Naive B cell (primary cell): ENCODE measurements at places on chromosomes 6 and 20. TPM values are rescaled to one million over a fixed set of nuclear protein-coding genes. Genes with fewer than 3 reads are reported as not detected.

The MYBL2 gene
- polyA plus RNA-seq, result 57.3 TPM

DNA sequence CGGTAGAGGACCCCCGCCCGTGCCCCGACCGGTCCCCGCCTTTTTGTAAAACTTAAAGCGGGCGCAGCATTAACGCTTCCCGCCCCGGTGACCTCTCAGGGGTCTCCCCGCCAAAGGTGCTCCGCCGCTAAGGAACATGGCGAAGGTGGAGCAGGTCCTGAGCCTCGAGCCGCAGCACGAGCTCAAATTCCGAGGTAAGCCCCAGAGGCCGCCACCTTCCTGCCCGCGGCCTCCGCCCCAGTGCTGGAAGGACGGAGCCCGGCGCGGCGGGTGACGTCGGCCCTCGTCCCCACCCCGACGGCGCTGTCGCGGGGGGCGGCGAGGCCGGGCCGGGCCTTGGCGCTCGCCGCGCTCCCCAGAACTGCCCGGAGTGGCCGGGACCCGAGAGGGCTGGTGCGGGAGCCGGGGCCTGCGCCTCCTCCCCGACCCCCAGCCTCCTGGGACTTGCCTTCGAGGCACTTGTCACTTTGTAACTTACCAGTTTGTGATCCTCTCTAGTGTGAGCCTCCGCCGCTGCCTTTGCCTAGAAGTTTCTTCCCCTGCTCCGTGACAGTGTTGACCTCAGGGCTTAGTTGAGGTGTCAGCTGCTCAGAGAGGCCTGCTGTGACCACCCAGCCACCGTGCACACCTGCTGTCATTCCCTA lies 417 bp downstream of the VAPB start:
- DNase-seq, result no peak

The VGLL2 gene
- not detected for polyA plus RNA-seq

DNA sequence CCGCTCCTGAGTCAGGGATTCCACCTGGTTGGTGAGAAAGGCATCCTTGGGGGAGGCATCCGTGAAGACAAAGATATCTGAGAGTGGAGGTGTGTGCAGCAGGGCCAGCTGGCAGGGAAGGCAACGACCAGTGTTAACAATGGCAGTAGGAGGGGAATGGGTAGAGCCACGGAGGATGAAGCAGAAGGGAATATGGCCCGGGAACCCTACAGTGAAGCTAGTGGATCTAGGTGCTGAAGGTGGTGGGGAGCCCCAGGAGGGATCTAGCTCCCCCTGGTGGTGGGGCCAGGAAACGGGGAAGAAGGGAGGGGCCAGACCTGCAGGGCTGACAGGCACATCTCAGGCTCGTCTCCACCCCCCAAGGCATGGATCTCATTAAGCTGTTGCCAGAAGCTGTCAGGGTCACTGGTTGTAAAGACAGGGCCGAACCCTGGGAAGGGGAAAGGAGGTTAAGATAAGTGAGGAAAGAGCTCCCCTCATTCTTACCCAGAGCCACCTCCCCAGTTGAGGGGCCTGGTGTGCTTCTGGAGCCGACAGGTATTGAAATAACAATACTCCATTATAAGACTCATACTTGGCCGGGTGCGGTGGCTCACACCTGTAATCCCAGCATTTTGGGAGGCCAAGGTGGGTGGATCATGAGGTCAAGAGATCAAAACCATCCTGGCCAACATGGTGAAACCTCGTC lies 7.3 kb downstream of the VWA7 start:
- peak; percentile 81 for DNase-seq

DNA sequence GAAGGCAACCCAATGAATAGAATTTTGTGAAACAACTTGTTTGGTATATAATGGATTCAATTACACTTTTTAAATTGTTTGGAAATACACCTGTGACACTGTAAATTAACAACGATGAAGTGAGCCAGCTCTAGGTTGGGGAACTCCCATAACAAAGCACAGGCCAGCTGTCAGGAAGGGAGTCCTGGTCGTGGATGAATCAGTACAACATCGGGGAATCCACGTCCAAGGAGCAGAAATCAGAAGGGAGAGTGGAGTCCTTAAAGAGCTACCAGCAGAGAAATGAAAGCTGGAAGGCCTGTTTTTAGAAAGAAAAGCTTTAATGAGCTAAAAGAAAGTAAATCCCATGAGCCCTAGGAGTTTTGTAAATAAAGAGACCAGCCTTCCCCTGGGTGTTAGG lies 223.1 kb upstream of the SLC35B3 start:
- DNase-seq, result no peak

GRCh38 chr6:87498048-87498447 lies 25.3 kb downstream of the SLC35A1 start:
- DNase-seq, result no peak

The SMPD2 gene
- 24.1 TPM for polyA plus RNA-seq

DNA sequence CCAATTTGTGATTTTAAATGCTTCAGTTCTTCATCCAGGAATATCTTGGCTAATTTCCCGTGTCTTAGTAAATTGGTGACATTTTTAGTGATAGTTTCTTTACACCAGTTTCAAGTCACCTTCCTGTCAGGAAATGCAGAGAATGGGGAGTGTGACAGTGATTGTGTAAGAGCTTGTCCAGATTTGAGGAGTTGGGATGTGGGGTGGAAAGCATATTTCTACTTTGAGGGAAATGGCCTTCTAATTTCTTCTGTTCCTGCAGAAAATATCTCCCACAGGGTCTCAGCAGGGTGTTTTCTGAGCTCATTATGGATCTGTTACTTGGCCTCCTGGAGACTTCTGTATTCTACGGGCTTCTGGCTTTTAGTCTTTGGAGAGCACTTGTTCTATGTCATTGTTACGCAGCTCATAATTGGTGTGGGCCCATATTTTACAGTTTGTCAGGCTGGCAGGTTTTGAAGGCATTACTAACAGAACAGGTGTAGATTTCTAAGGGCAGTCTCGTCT lies 65.6 kb downstream of the TMEM200A start:
- no peak for DNase-seq

GRCh38 chr6:160692369-160692959 lies 9.6 kb upstream of the PLG start:
- no peak for DNase-seq

The LPA gene
- polyA plus RNA-seq, result not detected

DNA sequence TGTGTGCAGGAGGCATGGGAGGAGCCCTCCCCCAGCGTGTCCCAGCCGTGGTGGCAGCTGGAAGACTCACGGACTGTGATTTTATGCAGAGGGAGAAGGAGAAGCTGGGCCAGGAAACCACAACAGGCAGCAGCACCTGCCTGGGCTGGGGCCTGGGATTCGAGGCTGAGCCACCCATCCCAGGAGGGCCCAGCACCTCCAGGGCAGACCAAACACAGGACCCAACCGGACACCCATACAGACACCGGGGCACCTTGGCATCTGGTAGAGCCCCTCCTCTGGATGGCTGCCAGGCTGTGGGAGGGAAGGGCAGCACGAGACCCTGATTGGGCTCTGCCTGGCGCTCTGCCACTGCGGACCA lies 41.7 kb upstream of the CHRNA4 start:
- DNase-seq, result no peak

DNA sequence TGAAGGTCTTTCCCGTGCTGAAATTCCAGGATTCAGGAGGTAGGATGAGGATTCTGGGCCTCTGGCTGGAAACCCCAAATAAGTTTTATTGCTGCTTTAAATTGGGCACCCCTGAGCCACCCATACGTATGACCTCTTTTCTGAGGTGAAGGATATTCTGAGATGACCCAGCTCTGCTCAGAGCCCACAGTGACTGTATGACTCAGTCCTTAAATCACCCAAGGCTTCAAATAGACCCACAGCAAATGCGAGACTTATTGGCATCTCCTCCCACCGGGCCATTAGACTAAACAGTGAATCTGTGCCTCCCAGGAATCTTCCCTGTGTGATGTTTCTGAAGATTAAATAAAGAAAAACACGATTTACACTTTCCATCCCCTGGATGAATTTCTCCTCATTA lies 9.5 kb downstream of the SIRPG start:
- DNase-seq, result no peak

DNA sequence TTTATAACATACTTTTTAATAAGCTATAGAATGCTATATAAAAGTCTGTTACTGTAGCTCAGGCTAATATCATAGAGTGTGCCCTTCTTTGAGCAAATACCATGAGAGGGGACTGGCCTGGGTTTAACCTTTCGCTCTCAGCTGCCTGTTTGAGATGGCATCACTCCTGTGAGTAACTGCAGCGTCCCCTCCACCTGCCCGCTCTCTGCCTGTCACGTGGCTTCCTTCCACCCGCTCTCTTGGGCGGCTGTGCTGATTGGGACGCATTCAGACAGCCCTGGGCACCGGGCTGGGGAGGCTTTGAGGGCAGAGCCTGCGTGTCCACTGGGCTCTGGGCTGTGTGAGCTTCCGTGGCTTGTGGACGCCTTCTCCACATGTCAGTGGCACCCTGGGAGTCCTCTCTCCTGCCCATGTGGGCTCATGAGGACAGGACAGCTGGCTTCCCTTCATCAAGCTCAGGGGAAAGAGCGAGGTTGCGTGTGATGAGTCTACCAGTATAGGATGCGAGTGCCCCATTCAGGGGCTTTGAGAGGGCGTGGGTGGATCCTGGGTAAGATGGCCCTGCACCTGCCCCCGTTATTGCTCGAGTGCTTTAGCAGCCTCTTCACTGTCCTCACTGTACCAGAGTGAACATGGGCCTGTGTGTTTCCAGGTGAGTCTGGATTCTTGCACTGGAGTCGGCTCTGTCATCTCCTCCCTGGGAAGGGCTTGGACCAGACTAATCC lies 10.7 kb upstream of the C20orf204 start:
- no peak for DNase-seq

DNA sequence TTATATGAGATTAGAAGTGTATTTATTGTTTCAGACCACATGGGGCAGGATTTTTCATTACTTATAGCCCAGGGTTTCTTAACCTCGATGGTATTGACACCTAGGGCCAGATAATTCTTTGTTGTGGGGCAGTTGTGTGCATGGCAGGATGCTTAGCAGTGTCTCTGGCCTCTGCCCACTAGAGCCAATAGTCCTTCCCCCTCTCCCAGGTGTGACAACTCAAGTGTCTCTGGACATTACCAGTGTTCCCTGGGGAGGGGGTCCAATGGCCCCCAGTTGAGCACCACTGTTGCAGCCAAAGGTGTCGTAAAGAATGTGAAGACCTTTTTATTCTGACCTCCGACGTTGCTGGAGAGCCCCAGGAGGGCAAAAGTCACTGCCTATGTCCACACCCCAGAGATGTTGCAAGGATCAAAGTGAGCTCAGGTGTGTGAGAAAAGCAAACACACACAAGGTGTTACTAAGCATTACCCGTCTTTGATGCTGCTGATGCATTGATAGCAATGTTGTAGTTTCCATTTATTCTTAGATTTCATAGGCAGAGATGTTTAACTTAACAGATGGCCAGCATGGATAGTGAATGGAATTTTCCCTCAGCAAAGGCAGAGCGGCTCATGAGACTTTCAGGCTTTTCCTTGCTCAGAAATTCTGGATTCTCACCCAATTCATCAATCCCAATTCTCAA lies 22.2 kb downstream of the BANF2 start:
- DNase-seq, result no peak

DNA sequence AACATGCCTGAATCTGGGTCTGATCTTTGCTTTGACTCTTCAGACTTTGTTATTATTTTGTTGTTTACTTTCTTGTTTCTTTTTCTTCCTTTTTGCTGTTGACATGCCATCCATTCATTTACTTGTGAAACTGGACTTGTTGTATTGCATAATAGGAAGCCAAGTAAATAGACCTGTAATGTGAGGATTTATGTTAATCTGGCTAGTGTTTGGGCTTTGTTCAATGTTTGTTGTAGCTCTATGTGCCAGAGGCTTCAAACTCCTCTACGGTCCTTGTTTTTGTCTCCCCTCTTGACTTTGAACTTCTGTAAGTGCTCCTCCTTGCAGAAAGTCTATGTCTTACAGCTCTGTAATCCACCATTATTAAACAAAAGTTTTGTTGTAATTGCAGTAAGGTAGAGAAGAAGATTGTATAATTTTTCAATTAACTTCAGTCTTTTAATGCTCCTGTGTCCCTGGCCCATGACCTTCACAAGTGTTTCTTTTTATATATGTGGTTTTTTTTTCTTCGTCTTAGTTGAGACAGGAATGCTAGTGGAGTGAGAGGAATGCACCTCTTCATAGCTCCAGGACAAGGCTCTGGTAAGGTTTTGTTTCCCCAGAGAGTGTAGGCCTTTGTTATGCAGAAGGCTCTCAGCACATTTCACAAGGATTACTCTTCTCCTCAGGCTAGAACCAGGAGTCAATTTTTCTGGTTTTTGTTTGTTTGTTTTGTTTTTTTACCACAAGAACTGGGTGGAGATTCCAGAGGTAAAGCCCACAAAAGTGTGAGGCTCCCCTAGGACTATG lies 1061.8 kb upstream of the CITED2 start:
- DNase-seq, result no peak

GRCh38 chr20:34030456-34030855 lies 36.7 kb downstream of the RALY start:
- no peak for DNase-seq

The LY6G5C gene
- polyA plus RNA-seq, result not detected

DNA sequence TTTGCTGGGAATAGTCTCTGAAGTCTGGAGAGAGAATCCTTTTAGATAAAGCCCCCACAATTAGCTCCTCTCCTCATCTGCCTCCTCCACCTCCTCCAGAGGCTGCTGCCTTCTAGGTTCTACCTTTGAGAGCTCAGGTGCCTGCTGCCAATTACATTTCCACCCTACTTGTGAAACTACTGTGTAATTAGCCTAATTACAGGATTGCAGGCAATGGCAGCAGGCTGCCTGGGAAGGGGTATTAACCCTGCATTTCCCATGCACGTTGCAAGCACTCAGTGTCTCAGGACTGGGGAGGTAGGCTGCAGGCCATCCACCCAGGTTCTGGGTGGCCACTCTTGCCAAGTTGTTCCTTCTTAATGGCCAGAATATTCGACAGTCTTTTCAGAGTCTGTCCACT lies 215.6 kb upstream of the ZNF217 start:
- no peak for DNase-seq

The DEFB125 gene
- polyA plus RNA-seq, result not detected

- peak; percentile 18 for DNase-seq
Measured at GRCh38 chr6:24357336-24358218, at the start of gene DCDC2. DCDC2 (minus strand) TSS chr6:24358059; CDS start chr6:24357750, 309 bp downstream.

The HNF4A gene
- polyA plus RNA-seq, result not detected

DNA sequence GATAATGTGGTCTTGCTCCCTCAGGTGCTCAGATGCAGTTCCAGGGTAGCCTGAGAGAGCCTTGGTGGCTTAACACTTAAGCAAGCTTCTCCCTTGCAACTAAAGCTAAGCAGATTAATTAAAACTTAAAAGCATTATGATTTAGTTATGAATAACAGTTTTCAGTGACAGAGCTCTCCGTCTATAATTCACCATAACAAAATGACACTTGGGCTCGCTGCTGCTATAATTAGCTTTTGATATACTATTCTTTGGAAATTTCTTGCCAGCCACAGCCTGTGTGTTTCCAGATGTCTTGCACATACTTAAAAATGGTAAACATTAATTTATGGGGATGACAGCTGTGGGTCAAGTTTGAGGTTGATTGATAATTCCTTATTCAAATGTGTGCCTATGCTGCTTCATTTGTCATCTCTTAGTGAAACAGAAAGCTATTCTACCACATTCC lies 380.5 kb downstream of the TFAP2B start:
- DNase-seq, result no peak

The FILIP1 gene
- polyA plus RNA-seq, result not detected

The GABRR1 gene
- polyA plus RNA-seq, result not detected

- no peak for DNase-seq
Measured at GRCh38 chr6:1089859-1090258, 222.0 kb upstream of the FOXQ1 start.
